ENCODE measurements at places on chromosomes 5 and 9. TPM values are rescaled to one million over a fixed set of nuclear protein-coding genes. Genes with fewer than 3 reads are reported as not detected.

The PLPP7 gene
- total RNA-seq: 146 TPM

The EFNA5 gene
- total RNA-seq: 0.15 TPM

The TSSK1B gene
- total RNA-seq: not detected

The TMEM171 gene
- total RNA-seq: 0.97 TPM

The CCL28 gene
- 0.25 TPM for total RNA-seq

Data from gastrocnemius medialis (tissue), 4 donors.